ENCODE measurements at places on chromosomes 16 and 17.

DNA sequence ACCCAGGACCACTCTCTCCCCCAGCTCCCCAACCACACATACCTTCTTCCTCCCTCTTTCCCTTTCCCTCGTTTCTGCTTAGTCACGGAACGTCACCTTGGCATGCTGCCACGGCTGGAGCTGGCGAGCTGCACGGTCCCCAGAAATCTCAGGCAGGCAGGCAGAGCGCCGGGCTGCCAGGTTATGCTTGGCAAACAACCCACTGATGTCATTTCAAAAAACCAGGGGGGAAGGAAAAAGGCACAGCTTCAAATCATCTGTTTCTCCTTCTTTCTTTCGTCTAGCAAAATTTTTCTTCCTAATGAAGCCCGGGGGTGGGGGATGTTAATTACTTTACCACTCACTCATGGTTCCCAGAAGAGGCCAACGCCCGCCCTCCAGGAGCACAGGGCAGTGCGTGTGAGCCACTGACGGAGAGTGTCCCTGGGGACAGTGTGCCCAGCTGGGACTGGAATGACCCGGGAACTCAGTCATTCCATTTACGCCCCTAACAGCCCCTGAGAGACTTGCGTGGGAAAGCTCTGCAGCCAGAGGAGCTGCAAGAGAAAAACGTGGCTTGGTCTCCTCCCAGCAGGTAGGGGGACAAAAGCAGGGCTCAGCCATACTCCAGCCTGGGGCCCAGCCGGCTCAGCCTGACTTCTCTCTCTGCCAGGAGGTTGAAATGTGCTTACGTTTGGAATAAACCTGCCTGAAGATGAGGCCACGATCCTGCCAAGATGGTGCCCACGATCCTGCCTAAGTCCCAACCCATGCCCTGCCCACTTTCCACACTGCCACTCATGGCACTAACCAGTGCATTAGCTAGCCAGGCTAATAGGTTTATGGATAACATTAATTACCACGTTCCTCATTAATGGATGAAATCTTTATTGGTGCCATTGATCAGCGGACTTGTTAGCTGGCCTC lies 198.9 kb downstream of the ZFHX3 start:
- no peak for DNase-seq

DNA sequence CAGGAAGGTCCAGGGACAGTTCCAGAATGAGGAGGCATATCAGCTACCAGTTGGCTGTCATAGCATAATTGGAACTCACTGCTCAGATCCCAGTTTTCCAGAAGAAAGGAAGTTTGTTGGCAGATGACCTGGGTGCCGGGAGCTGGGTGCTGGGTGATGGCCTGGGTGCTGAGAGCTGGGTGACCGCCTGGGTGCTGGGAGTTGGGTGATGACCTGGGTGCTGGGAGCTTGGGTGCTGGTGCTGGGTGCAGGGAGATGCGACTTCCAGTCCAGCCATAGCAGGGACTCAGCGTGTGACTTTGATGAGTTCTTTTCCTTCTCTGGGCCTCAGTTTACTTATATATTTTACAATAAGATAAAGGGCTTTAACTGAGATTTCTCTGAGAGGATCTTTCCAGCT lies 18.0 kb downstream of the WSCD1 start:
- DNase-seq, result no peak

DNA sequence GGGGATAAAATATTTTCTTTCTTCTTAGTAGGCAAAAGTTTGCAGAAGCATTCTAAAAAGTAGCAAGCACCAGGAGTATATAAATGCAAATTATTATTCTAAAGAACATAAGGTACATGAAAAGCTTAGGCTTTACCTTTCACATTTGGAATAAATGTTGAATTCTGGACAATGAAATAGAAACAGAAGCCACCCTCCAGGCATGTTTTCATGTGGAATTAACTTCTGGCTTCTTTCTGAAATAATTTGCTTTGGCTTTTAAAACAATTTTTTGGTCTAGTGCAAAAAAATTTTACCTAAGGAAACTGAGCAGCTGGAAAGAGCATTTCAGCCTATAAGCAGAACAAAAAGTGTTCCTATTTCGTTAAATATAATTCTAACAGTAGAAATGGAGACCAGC lies 109.5 kb upstream of the CORO6 start:
- DNase-seq, result no peak

DNA sequence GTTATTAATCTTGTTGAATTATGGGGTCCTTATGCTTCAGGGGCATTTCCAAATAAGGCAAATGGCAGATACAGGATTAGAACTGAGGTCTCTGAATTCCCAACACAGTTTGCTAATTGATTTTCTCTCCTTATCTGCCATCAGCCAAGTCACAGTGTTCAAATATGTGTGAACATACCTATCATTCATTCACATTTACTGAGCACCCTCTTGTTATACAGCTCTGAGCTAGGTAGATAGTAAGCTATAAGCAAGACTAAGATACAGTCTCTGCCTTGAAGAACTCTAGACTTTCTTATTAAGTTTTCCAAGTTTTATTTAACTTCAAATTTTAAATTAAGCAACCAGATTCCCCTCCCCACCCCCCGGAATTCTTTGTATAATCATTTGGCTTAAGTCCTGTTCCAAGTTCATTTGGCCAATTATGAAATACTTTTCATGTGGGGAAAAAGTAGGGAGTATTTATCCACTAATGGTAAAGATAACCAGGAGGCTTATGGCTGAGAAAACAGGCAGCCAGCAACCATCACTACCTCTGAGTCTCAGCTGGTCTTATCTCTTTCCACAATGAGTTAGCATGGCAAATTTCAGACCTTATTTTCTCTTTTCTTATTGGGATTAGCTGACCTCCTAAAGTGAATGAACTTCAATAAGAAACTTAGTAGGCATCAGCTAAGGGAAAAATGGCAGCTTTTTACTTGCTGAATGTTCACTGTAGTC lies 31.4 kb upstream of the CORO6 start:
- DNase-seq, result no peak
